Suppressor macrophage (primary cell): ENCODE measurements at places on chromosomes 2 and 18.

- DNase-seq: peak; percentile 78
Observed at GRCh38 chr2:16862471-16862870, 196.8 kb upstream of the CYRIA start.

DNA sequence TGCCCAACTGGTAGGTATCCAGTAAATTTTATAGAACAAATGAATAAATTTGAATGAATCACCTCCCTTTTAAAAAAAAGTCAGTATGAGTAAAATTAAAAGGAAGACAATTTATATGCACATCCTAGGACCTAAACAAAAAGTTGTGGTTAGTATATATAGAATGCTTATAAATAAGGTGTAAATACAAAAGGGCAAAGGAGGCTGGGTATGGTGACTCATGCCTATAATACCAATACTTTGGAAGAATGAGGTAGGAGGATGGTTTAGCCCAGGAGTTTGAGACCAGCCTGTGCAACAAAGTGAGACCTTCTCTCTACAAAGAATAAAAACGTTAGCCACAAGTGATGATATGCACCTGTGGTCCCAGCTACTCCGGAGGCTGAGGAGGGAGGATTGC is 12.8 kb downstream of the C2orf69 start:
- no peak for DNase-seq

GRCh38 chr2:7567646-7568045 is 650.4 kb downstream of the RNF144A start:
- no peak for DNase-seq

DNA sequence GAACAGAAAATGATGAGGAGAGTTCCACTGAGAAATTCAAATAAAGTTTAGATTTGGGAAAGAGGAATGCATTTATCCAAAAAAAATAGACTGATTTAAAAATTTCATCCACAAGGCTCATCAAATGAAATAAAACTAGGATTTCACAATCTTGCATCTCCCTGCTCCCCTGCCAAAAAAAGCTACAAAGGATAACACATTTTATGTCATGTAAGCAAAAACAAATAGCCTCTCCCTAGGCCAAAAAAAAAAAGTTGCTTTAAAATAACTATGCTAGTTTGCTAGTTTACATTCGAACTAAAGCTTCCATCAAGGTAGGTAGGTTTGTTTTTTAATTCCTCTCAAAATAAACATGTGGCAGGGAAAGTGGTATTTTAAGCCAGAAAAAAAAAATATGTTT is 465.5 kb upstream of the ID2 start:
- DNase-seq: no peak

DNA sequence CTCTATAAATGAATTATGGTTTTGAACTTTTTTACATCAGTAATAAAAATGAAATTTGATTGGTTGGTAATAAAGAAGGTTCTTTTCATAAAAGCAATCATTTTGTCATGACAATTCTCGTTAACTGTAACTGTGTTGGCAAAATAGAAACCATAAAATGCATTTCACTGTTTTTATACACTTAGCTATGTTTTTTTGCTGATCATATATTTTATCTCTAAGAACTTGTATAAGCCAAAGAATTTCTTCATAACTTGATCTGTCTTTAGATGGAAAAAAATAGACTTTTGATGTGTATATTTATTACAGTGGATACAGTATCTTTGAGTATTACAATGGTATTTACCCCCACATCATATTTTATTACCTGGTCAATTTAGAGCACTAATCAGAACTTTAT is 9.7 kb downstream of the MTX2 start:
- DNase-seq: no peak

- DNase-seq: no peak
Observed at GRCh38 chr2:69017835-69018234, 4.9 kb downstream of the ANTXR1 start.

DNA sequence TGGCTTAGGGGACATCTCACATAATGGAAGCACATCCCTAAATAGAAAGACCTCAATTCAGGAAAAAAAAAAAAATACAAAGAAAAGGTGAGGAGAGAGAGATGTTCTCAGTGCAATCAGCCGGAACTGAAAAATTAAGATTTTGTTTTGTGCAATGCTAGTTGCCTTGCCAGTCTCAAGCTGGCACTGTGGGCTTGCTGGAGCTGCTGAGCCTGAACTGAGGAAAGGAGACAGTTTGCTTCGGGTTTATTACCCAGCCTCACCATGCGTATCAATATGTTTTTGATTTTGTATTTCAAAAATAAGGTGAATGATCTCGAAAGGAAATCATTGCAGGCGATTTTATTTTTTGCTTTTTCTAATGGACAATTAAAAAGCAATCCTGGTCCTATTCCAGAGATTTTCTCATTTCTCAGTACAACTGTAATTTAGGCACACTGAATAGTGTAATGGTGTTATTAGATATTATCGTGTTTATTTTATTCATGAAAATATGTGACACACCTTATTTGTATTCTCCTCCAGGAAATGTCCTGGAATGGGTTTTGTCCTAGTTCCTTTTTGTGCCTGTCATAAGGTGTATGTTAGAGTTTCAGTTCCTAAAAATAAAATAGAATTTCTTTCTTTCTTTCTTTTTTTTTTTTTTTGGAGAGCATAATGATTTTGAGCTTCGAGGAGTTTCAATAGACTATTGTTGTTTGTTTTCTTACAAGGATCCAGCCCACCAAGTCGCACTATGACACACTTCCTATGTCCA is 72.8 kb upstream of the ZEB2 start:
- DNase-seq: no peak

DNA sequence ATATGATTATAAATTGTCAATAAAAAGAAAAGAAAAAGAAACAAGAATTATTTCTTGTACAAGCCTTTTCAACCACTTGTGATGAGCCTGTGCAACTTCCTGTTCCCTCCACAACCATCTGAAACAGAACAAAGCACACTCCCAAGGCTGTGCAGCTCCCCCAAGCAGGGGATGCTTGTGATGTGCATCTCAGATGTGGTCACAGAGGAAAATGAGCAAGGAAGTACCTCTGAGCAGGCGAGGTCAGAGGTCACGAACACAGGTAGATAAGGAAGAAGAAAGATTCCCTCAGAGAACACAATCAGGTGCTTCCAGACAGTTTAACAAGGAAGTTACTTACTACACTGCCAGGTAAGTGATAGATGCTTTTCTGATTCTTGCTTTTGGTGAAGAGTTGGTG is 274.8 kb upstream of the SLC39A10 start:
- DNase-seq: no peak

- DNase-seq: no peak
Observed at GRCh38 chr2:46175419-46175818, 121.8 kb upstream of the EPAS1 start.

- DNase-seq: no peak
Observed at GRCh38 chr2:226865273-226865672, 29.4 kb downstream of the RHBDD1 start.

GRCh38 chr2:19806591-19806990 is 95.2 kb downstream of the TTC32 start:
- no peak for DNase-seq

DNA sequence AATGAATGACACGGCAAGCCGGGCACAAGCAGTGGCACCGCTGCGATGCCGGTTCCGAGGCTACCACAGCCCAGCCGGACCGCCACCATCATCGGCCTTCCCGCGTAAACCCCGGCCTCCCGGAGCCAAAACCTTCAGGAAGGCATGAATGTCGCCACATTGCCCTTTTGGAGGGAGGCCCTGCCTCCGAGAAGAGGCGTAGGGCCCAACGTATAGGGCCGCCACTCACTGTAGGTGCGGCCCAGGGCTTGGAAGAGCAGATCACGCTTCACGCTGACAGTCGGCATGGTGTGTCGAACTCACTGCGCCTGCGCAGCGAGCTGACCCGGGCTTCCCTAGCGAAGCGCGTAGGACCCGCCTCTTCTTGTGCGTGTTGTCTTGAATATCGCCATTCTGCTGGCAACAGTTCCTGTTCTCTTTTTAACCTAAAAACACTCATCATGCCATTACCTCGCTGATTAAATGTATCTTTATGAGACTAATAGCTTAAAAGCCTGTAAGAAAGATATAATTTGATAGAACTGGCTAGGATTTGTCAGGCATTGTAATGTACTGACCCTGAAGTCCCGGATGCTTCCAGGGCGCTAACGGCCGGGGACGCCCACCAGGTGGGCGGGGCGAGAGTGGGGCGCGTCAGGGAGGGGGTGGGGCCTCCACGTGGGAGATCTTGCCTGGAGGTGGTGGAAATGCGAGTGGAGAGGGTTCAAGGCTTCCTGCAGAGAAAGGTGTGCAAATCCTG is at the start of gene FARSB:
FARSB (minus strand) TSS at position 306 of the 739 bp plus-strand sequence; CDS start at position 287, 19 bp downstream.
- peak; percentile 97 for DNase-seq

- no peak for DNase-seq
Observed at GRCh38 chr18:50104421-50104820, 90.5 kb downstream of the MYO5B start.

GRCh38 chr2:52390651-52391050 is 1358.7 kb upstream of the NRXN1 start:
- no peak for DNase-seq

GRCh38 chr2:181294979-181295378 is 162.2 kb upstream of the ITGA4 start:
- no peak for DNase-seq

DNA sequence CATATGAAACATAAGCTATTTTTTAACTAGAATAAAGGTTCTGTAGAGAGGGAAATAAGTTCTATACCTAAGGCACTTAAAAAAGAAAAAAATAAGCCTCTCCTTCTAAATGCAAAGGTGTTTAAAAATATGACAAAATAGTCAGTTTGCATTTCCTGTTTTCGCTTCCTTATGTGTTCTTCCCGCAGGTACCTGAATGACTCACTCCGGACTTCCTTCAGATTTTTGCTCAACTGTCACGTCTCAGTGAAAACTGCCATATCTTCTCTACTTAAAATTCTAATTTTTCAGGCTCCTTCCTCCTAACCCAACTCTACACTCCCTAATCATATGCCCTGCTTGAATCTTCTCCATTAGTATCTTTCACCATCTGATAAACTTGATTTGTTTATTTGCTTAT is 1333.1 kb downstream of the LRP1B start:
- no peak for DNase-seq

GRCh38 chr18:31498574-31499524 is 872 bp downstream of the DSG2 start:
- DNase-seq: peak; percentile 2

DNA sequence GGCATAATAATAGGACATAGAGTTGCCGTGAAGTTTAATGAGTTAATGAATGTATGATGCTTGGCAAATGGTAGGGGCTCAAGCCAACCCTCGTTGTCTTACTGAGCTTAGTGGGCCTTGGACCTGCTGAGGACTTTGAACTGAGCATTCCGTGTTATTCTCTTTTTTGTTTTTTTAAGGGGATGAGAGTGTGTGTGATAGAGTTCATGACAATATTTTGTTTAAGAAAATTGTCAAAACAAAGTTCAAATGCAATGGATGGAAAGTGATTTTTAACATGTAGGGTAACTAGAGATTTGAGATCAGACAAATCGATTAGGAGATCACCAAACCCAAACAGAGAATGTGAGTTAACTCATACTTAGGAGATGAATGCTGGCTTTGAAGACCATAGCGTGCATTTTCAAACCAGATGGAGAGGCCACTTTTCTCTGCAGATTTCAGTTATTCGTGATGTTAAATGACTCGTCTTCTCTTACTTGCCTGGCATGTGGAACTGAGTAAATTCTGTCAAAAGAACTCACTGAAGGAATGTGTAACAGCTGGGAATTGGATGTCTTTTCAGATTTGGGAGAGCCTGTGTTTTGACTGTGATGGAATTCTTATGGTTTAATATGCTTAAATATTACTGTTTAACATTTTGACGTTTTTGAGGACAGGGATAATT is 88.7 kb downstream of the NEDD4L start:
- DNase-seq: no peak

GRCh38 chr2:219702796-219703545 is 75.5 kb downstream of the SLC4A3 start:
- DNase-seq: no peak

- peak; percentile 8 for DNase-seq
Observed at GRCh38 chr2:151771599-151772358, 37.5 kb upstream of the NEB start.

GRCh38 chr2:4964579-4964978 is 727.6 kb upstream of the SOX11 start:
- no peak for DNase-seq

DNA sequence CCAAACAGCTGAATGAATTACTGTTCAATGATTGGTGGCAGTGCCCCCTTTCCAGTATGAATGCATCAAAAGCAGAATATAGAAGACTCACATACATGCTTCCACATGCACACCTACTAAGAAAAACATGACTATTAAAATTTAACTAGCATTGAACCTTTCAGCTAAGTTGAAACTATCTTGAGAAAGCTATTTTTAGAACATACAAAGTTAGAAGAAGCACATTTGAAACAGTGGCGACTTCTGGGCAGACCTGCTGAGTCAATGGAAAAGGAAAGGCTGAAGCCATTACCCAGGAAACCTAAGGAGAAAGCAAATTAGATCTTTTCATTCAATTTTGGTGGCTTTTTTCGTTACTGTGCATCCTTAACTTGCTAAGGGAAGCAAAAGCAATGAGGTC is 55.9 kb downstream of the PLA2R1 start:
- DNase-seq: no peak

GRCh38 chr2:24853996-24854395 is 60.8 kb downstream of the CENPO start:
- no peak for DNase-seq

GRCh38 chr2:237129625-237130263 is 44.1 kb downstream of the COPS8 start:
- DNase-seq: no peak

DNA sequence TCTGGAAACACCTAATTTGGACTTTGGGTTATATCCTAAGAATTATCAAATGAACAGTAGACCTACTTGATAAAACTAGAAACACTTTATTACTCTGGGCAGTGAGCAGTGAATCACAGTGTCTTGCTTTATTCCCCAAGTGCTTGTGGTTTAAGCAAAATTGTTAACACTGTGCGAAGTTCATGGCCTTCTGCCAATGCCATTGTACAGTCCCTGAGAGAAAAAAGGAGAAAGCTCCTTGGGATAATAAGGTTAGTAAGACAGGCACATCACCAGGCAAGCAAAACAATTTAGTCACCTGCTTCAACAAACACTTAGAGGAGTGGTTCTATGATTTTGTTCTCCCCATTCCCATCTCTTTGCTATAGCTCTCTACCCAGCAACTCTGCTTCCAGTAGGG is 39.8 kb downstream of the ADCYAP1 start:
- DNase-seq: no peak

DNA sequence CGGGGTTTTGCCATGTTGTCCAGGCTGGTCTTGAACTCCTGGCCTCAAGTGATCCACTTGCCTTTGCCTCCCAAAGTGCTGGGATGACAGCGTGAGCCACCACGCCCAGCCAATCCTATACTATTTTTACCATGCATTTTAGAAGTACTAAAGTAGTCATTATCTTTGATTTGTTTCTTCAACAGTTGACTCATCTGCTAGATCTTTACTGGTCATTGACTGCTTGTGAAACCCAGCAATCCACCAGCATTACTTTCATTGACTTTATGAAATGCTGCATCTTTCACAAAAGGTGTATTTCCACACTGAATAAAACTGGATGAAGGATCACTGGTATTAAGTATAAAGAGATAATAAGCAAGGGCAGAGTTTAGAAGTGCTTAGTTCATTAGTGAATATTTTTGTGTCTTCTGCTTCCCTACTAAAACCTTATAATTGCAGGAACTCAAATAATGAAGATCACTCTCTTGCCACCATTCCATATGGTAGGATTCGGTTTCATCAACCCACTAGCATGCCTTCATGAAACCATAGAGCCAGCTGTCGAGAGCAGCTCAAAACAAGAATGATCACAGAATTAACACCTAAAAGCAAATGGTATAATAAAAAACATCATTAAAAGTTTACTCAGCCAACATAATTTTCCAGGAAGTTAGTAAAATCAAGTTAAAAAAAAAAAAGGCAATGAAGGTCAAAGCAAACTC is 33.1 kb downstream of the IRS1 start:
- no peak for DNase-seq
